Activated T-helper 1 cell treated with anti-CD3 and anti-CD28 coated beads, Interleukin-12 subunit alpha, Interleukin-12 subunit beta, Interleukin-2, Interleukin-4 antibody, amounts not matched to agents 30 ng/mL and 10 ng/mL and 1 ng/mL, durations not matched to agents 14 hours and 24 hours and 36 hours (primary cell): ENCODE measurements at places on chromosomes 7 and 10.

DNA sequence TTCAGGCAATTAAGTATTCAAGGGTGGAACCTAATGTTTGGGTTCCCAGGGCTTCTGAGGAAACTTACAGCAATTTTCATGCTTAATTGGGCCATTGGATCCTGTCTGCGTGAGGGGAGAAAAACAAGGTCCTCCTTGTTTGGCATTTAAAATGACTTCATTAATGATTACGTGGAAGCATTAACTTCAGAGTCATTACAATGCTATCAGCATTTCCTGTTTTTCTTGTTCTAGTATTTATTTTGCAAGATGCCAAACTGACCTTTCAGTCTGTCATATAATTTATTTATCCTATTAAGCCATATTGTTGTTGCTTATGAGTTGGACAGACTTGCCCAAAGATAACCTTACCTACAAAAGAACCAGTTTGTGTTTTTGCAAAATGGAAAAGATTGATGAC lies 324.1 kb upstream of the LRRN3 start:
- DNase-seq, result no peak

DNA sequence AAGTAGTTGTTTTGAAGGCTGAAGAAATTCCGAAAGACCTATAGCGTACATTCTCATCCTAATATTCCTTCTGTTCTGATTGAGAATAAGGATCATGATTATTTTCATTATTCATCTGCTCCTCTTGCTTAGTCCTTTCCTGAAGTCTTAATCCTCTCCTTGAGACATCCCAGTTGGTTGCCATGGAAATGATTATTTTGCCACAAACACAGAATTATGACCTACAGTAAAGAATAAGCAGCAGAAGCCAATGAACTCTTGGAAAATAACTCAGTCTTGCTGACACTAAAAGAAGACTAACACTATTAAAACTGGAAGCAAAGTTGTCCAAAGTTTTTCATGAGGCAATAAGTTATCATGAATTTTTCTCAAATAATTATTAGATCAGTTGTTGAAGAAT lies 47.8 kb upstream of the JAZF1 start:
- no peak for DNase-seq

- no peak for DNase-seq
Measured at GRCh38 chr7:119964788-119965542, 308.0 kb upstream of the KCND2 start.

- no peak for DNase-seq
Measured at GRCh38 chr7:45404622-45405021, 169.5 kb upstream of the ADCY1 start.

DNA sequence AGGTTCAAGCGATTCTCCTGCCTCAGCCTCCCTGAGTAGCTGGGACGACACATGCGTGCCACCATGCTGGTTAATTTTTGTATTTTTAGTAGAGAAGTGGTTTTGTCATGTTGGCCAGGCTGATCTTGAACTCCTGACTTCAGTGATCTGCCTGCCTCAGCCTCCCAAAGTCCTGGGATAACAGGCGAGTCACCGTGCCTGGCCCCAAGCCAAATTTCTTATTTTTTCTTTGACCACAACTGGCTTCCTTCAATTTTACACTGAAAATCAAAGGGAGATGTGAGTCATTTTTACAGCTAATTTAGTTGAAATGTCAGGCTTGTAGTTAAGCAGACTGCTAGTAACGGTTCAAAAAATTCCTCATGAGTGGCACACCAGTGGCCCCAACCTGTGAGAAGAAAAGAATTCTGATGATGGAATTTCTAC lies 7.8 kb downstream of the RNF216 start:
- DNase-seq, result no peak

- DNase-seq, result no peak
Measured at GRCh38 chr7:36303202-36304098, 86.2 kb upstream of the ANLN start.

DNA sequence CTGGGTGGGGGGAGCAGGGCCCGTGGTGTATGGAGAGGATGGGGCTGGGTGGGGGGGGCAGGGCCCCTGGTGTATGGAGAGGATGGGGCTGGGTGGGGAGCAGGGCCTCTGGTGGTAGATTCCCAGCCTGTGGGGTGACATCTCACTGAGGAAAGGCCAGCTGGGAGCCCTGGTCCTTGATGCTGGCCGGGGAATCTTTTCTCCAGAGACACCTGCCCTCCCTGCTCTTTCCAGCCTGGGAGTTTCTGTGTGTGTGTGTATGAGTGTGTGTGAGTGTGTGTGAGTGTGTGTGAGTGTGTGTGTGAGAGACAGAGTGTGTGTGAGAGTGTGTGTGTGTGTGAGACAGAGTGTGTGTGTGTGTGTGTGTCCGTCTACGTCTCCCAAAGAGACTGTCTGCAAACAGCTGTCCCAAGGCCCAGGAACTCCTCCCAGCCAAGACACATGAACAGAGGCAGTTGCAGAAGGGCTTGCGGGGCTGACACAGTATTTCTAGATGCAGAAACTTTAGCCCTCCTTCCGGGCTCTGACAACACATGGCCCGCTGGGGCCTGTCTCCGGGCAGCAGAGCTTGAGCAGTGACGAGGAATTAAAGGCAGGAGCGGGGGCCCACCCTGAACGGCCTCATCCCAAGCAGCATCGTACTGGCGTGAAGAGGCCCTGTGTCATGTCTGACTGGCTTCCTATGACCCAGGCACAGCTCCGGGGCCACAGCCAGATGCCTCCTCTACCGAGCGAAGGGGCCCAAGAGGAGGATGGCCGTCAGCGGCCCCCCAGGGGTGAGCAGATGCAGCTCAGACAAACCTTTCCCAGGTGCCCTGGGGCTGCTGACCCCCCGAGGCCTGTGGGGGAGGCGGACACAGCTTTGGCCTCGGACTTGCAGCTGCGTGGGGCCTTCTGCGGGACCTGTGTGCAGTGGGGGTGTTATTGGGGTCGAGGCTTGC lies 24.3 kb downstream of the FAM20C start:
- DNase-seq, result no peak
